HFFc6 (cell line): ENCODE measurements at places on chromosomes 6 and 20. TPM values are rescaled to one million over a fixed set of nuclear protein-coding genes. Genes with fewer than 3 reads are reported as not detected.
A peak's percentile ranks its signal among the peaks of the same experiment; 100 is the strongest.

DNA sequence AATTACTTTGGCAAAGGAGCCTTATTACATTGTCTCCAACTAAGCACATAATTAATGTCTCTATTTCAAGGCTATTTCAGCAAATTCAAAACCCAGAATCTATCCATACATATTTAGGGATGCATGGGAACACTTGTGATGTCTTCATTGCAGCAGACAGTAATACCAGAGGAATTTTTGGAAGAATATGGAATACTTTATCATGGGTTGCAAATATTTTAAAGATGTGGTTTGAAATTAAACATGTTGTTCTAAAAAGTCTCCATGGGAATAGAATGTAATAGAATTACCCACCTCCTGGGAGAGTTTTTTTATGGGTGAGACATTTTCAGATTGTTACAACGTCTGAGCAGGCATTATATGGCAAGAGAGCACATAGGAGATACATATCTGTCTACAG lies 170.8 kb downstream of the KCNQ5 start:
- H3K4me1 ChIP-seq, result peaks cover 24% of the 10 kb centered on the region
- no peak overlapping the region for H3K27ac ChIP-seq
- no peak for DNase-seq
- H3K4me3 ChIP-seq, result no peak overlapping the region
- H3K36me3 ChIP-seq, result peaks cover 11% of the 10 kb centered on the region

GRCh38 chr20:37108676-37109075 lies 12.9 kb upstream of the RBL1 start:
- H3K27me3 ChIP-seq, result peaks cover 12% of the 10 kb centered on the region
- no peaks in the 10 kb centered on the region for H3K4me1 ChIP-seq
- no peak overlapping the region for H3K27ac ChIP-seq
- H3K4me3 ChIP-seq, result no peak overlapping the region
- H3K36me3 ChIP-seq, result no peaks in the 10 kb centered on the region

DNA sequence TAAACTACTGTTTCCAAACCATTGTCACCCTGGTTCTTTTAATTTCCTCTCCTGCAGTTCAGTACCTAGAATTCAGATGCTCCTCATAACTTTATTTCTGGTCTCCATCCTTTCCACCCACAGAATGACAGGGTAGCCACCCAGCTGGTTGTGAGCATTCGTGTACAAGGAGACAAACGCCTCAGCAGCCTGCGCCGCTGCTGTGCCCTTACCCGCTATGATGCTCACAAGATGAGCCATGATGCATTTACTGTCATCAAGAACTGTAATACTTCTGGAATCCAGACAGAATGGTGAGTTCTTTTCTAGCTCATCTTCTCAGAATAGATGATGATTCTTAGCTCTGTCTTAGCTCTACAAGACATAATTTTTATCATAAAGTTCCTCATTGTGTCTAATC lies 18.6 kb downstream of the GTPBP2 start:
- 0 out of 2 replicates have a peak overlapping the region, but pooled peaks have one; percentile 18 for H3K4me3 ChIP-seq
- peaks cover 46% of the 10 kb centered on the region for H3K4me1 ChIP-seq
- no peaks in the 10 kb centered on the region for H3K27me3 ChIP-seq
- peaks cover 36% of the 10 kb centered on the region for H3K36me3 ChIP-seq

GRCh38 chr6:115358616-115359015 lies 702.1 kb downstream of the FRK start:
- no peak overlapping the region for H3K27ac ChIP-seq
- H3K27me3 ChIP-seq, result no peaks in the 10 kb centered on the region
- no peak for DNase-seq
- H3K36me3 ChIP-seq, result no peaks in the 10 kb centered on the region

GRCh38 chr20:63442100-63442493 lies 30.4 kb downstream of the KCNQ2 start:
- peaks cover 6% of the 10 kb centered on the region for H3K36me3 ChIP-seq
- H3K4me3 ChIP-seq, result no peak overlapping the region
- no peaks in the 10 kb centered on the region for H3K4me1 ChIP-seq
- H3K27ac ChIP-seq, result no peak overlapping the region

DNA sequence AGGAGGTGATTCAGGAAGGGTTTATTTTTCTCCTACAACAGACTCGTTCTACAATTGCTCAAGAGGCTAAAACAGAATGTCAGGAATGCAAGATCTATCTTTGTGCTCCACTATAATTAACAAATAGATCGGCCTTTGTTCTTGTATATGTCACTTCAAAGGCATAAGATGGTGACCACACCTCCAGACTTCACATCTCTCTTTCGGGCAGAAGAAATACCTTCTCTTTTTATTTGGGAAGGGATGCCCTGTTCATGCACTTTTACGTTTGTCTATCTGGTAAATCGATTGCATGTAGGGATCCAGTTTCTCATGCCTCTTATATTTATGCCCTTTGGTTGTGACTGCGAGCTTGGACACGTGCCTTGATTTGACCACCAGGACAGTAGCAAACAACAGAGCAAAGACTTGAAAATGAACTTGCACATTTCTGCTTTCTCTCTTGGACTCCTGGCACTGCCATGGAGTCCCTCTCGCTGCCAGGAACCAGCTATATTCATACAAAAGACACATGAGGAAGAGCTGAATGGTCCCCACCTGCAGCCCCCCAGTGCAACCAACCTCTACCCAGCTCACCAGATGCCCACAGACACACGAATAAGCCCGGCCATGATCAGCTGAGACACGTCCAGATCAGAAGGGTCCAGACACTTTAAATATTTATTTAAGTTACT lies 219.8 kb upstream of the STXBP5 start:
- no peak for DNase-seq
- no peak overlapping the region for H3K27ac ChIP-seq
- no peaks in the 10 kb centered on the region for H3K27me3 ChIP-seq
- H3K36me3 ChIP-seq, result no peaks in the 10 kb centered on the region
- H3K4me3 ChIP-seq, result no peak overlapping the region
- H3K4me1 ChIP-seq, result peaks cover 19% of the 10 kb centered on the region

- peaks cover 6% of the 10 kb centered on the region; the same call in 1 of the 2 replicates for H3K36me3 ChIP-seq
- H3K4me1 ChIP-seq, result peaks cover 43% of the 10 kb centered on the region
- H3K4me3 ChIP-seq, result peak overlapping the region; percentile 16; the same call in 1 of the 2 replicates
- peaks cover 17% of the 10 kb centered on the region for H3K27me3 ChIP-seq
These were observed 22.4 kb upstream of the E2F3 start for GRCh38 chr6:20379231-20379630.

DNA sequence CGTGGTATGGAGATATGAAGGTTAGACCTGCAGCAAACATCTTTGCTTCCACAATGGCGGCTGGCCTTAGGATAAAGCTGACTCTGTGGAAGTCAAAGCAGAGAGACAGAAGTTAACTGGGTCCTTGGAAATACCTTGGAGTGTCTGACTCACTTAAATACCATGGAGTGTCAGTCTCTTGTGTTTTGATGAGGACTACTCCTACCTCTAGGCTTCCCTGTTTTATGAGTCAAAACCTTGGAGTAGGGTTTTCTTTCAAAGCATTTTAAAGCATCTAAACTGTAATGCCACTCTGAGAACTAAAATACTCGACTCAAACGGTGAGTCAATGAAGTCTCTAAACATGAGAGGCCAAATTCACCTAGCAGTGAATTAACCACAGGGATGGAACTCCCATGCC lies 329.1 kb downstream of the SAMD5 start:
- no peak overlapping the region for H3K4me3 ChIP-seq
- H3K4me1 ChIP-seq, result no peaks in the 10 kb centered on the region
- no peak for DNase-seq
- no peak overlapping the region for H3K27ac ChIP-seq

GRCh38 chr20:24580855-24581254 lies 111.4 kb downstream of the SYNDIG1 start:
- H3K27ac ChIP-seq, result no peak overlapping the region
- no peak for DNase-seq
- no peaks in the 10 kb centered on the region for H3K4me1 ChIP-seq
- peaks cover 28% of the 10 kb centered on the region for H3K27me3 ChIP-seq
- no peak overlapping the region for H3K4me3 ChIP-seq
- H3K36me3 ChIP-seq, result no peaks in the 10 kb centered on the region

DNA sequence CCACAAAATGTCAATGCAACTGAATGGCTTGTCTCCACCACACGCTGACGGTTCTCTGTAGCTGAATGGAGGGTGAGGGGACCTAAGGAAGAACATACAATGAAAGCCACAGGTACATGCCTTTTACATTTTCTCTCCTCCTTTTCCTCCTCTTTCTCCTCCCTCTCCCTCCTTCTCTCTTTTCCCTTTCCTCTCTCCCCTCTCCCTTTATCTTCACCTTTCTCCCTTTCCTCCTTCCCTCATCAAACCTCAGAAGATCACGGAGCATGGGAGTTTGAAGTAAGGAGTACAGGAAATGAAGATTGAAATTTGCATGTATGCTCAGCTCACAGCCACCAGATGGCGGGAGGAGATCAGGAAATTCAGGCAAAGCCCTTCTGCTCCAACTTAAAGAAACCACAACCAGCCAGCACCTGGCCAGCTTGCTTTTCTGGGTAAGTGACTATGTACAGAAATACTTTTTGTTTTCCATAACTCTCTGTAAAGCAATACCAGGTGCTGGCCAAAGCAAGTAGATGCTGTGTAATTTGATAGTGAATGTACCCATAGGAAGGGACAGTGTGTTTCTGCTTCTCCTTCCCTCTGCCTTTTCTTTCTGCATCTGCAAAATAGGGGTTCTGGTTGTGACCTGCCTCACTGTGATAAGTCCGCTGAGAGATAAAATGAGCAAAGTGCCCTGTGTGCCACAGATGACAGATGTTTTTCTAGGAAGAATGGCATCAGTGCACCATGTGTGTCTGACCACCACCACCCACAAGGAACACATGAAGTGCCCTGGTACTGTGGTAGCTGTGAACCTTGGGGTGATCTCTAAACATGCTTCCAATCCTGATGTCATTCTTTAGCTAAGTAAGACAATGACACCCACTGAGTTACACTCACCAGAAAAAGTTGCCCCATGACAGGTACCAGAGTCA lies 18.6 kb upstream of the FOXO3 start:
- H3K4me3 ChIP-seq, result peak overlapping the region; percentile 17
- peaks cover 10% of the 10 kb centered on the region for H3K4me1 ChIP-seq
- H3K36me3 ChIP-seq, result no peaks in the 10 kb centered on the region
- DNase-seq, result peak; percentile 55
- H3K27me3 ChIP-seq, result peaks cover 5% of the 10 kb centered on the region; the same call in 1 of the 2 replicates
- no peak overlapping the region for H3K27ac ChIP-seq

- H3K4me1 ChIP-seq, result no peaks in the 10 kb centered on the region
- H3K27me3 ChIP-seq, result peaks cover 14% of the 10 kb centered on the region
- no peaks in the 10 kb centered on the region for H3K36me3 ChIP-seq
- H3K4me3 ChIP-seq, result no peak overlapping the region
- DNase-seq, result no peak
These were observed 7.4 kb downstream of the DLL1 start for GRCh38 chr6:170283212-170284081.

DNA sequence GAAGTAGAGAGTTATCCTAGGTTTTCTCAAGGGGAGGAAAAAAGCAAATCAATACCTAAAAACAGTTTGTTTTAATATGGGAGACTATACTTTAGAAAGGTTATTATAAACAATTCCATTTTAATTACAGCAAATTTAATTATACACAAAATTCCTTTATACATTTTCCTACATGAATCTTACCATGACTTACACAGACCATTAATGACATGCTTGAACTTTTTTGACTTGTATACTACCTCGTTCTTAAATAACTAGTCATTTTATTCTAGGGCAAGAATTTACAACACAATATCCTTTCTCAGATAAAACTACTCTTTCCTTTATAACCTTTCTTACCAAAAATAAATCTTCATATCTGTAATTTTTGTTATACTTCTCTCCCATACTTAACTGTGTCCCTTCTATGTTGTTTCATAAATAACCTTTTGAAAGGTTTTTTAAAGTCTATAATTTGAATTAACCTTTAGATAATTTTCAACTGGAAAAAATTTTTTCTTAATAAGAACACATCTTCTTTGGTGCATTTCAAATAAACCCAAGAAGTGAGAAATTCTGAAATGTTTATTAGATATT lies 729.4 kb downstream of the TENT5A start:
- H3K27ac ChIP-seq, result no peak overlapping the region
- H3K4me3 ChIP-seq, result no peak overlapping the region
- peaks cover 22% of the 10 kb centered on the region for H3K36me3 ChIP-seq
- H3K4me1 ChIP-seq, result no peaks in the 10 kb centered on the region

GRCh38 chr6:75334266-75335040 lies 49.9 kb upstream of the TMEM30A start:
- no peaks in the 10 kb centered on the region for H3K36me3 ChIP-seq
- no peaks in the 10 kb centered on the region for H3K27me3 ChIP-seq
- peak overlapping the region; percentile 11 for H3K27ac ChIP-seq
- peak overlapping the region; percentile 37 for H3K4me3 ChIP-seq

DNA sequence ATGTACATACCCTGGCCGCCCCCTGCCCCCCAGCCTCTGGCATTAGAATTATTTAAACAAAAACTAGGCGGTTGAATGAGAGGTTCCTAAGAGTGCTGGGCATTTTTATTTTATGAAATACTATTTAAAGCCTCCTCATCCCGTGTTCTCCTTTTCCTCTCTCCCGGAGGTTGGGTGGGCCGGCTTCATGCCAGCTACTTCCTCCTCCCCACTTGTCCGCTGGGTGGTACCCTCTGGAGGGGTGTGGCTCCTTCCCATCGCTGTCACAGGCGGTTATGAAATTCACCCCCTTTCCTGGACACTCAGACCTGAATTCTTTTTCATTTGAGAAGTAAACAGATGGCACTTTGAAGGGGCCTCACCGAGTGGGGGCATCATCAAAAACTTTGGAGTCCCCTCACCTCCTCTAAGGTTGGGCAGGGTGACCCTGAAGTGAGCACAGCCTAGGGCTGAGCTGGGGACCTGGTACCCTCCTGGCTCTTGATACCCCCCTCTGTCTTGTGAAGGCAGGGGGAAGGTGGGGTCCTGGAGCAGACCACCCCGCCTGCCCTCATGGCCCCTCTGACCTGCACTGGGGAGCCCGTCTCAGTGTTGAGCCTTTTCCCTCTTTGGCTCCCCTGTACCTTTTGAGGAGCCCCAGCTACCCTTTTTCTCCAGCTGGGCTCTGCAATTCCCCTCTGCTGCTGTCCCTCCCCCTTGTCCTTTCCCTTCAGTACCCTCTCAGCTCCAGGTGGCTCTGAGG lies 7.6 kb downstream of the CDKN1A start:
- peaks cover 54% of the 10 kb centered on the region for H3K27me3 ChIP-seq
- H3K4me1 ChIP-seq, result peaks cover 32% of the 10 kb centered on the region
- H3K27ac ChIP-seq, result peak overlapping the region; percentile 72

DNA sequence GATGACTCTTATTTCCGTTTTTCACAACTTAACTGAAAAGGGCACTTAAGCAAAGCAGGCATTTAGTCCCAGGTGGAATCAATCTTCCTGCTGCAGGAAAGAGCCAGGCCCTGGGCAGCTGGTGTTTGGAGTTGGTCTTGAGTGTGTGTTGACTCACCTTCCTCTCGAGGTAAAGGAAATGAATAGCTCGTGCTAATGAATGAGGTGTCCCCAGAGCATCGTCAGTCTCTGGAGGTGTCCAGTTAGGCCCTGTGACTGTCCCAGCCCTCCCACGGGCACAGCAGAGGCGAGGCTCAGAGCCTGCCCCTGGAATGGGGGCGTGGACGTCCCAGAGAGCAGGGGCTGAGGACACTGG lies 277.7 kb downstream of the NRN1 start:
- no peak overlapping the region for H3K4me3 ChIP-seq
- peaks cover 22% of the 10 kb centered on the region for H3K4me1 ChIP-seq
- H3K27me3 ChIP-seq, result peaks cover under 1% of the 10 kb centered on the region; the same call in 1 of the 2 replicates
- H3K27ac ChIP-seq, result peak overlapping the region; percentile 51; the same call in 1 of the 2 replicates
- H3K36me3 ChIP-seq, result no peaks in the 10 kb centered on the region

GRCh38 chr6:140460267-140460666 lies 1085.8 kb upstream of the CITED2 start:
- no peaks in the 10 kb centered on the region for H3K27me3 ChIP-seq
- H3K4me1 ChIP-seq, result peaks cover 62% of the 10 kb centered on the region
- DNase-seq, result no peak
- H3K27ac ChIP-seq, result no peak overlapping the region
- peaks cover 46% of the 10 kb centered on the region for H3K36me3 ChIP-seq
- H3K4me3 ChIP-seq, result no peak overlapping the region

TP53TG5 gene
- total RNA-seq, result not detected in 3 replicates

MEP1A gene
- total RNA-seq, result not detected in 2 replicates

SRMS gene
- not detected in 3 replicates for total RNA-seq

IMPG1 gene
- total RNA-seq, result not detected in 3 replicates

PFDN6 gene
- 67.9 to 87.1 TPM (median 69.4 TPM) in 3 replicates for total RNA-seq

FRS3 gene
- 2.8 to 4.4 TPM (median 2.9 TPM) in 3 replicates for total RNA-seq

ZNF311 gene
- total RNA-seq, result 0.18 to 0.27 TPM (median 0.19 TPM) in 3 replicates

DEFB132 gene
- not detected in 2 replicates for total RNA-seq

PI3 gene
- total RNA-seq, result not detected in 3 replicates
